Panc1 (cell line): ENCODE measurements at places on chromosomes 7 and 10.
A peak's percentile ranks its signal among the peaks of the same experiment; 100 is the strongest.

GRCh38 chr10:30645340-30645827, 15.8 kb upstream of the LYZL2 start:
- no peak for DNase-seq

- DNase-seq: no peak
Measured at GRCh38 chr10:77496941-77497420, 140.6 kb downstream of the KCNMA1 start.

DNA sequence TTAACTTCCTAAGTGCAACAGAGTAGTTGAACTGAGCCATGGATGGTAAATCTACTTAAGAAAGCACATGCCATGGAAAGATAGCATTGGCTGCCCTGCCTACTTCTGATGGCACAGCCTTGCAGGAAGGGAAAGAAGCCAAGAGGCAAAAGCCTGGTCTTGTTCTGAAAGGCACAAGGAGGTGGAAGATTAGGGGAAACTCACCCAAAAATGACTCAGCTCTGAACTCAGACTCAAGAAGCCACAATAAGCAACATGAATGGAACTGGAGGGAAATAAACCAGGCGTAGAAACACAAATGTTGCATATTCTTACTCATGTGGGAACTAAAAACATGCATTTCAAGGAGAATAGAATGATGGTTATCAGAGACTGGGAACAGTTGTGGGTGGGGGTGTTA, 20.8 kb upstream of the ALOX5 start:
- DNase-seq: no peak

DNA sequence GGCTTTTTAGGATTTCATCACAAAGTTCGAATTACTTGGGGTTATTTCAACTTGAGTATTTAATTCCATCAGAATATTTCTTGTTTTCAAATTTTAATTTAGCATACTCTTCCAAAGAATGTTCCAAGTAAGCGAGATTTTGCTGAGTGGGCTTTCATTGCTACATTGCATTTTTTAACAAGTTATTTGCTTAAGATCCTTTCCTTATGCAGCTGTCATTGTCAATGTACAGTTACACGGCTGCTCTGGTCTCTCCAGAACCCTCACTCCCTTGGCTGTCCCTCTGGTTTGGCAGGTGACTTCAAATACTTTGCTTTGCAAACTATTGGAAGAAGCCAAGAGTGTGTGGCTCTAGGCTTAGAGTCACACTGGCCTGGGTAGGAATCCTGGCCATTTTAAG, 80.0 kb downstream of the CFAP58 start:
- DNase-seq: no peak

GRCh38 chr10:86411852-86412560, 45.4 kb upstream of the GRID1 start:
- no peak for DNase-seq

DNA sequence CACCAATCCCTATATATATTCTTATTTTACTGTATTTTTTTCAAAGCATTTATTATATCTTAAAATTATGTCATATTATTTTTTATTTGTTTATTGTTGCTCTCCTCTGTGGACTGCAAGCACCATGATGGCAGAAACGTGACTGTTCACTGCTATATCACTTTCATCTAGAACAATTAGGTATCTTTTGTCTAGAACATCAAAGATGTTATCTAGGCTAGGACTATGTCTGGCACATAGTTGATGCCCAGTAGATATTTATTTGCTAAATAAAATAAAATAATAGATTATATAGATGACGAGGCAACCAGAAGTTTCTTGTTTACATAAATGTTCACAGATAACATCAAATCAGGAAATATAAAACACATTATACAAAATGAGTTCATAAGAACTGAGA, 12.4 kb upstream of the GPR158 start:
- DNase-seq: no peak

GRCh38 chr10:130190055-130190736, 54.0 kb downstream of the GLRX3 start:
- peak; percentile 43 for DNase-seq

- DNase-seq: no peak
Measured at GRCh38 chr7:27616186-27616491, 46.5 kb downstream of the HIBADH start.

- no peak for DNase-seq
Measured at GRCh38 chr10:121698902-121699301, 100.7 kb upstream of the FGFR2 start.

GRCh38 chr7:8184221-8184620, 77.7 kb downstream of the ICA1 start:
- no peak for DNase-seq

DNA sequence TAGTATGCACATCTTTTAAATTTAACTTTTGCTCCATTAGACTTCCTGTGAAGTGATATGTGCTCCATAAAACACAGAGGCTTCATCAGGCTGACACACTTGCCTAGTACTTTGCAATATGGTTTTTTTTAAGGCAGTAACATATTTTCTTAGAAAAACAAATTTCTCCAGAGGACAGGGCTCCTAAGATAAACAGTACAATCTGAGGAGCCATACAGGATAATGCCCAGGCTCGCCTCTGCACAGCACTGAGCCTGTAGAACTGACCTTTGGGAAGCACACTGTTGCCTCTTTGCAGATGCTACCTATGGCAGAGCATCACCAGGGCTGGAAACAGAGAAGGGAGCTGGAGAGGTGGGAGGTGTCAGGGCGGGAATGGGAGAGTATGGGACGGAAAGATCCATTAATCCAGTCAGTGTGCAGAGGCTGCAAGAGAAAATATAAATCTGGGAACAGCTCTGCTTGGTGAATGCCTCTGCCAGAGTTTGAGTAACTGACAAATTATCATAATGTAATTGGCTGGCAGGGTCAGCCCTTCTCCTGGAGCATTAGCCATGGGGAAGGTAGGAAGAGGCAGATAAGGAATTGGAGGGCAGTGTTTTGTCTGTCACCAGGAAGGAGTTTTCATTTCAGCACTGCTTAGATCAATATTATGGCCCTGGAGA, 132.3 kb downstream of the CREB5 start:
- DNase-seq: no peak

GRCh38 chr7:6175645-6176044, 96.8 kb downstream of the CYTH3 start:
- DNase-seq: no peak

DNA sequence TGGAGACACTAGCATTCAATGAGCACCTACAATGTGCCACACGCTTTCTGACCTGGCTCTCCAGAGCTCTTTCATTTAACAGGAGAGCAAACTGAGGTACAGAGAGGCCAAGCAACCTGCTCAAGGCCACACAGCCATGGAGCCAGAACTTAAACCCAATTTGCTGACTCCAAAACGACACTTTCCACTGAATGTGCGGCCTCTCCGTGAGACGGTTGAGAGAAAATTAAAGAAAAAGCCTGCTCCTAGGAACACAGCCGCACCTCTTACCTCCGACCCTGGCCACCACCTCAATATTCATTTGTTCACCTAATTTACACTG, 42.8 kb downstream of the ZCCHC24 start:
- no peak for DNase-seq

- DNase-seq: no peak
Measured at GRCh38 chr10:129755621-129756020, 208.5 kb downstream of the EBF3 start.

DNA sequence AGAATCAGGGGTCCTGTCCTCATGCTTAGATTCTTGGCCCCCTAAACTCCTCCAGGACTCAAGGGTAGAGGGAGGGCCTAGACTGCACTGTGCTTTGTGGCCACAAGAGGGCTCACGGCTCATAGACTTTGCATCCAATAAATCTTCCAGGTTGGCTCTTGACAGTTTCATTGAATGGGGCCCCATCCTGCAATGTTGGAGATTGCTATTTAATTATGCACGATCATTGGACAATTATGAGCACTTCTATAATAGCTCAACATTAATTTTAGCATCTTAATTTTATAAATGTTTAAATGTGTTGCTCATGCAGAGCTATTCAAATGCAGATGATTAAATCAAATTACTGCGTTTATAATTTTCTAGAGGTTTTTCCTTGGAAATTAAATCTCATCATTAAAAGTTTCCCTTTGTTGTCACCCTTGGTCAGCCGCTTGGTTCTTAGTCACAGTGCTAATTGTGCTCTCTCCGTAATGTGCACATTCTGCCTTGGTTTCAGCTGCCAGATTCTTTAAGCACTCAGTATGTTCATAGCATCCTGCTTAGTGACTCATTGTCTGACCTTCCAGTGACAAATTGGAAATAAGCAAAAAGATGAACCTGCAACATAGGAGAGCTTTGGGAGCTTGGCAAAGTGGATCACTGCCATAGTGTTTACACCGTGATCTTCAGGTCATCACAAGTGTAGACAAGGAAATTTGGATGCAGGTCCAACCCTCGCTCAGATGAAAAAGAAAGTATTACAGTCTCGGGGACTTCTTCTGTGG, 33.4 kb upstream of the PLPP4 start:
- peak; percentile 53 for DNase-seq

DNA sequence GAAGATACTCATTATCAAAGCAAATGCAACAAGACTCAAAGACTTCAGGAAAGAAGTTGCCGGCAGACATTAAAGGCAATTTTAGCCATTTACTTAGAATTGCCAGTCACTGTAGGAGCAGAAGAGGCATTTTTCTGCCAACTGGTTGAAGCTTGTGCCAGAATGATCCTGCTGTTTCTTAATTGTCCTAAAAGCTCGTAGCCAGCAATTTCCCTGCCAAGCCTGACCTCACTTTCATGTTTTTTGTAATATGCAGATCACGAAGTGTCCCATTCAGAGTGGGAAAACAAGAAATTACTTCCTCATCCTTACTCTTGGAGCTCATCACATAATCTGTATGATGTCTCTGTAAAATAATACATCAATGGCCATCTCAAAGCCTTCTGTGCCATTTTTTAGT, 130.9 kb upstream of the ANKRD1 start:
- no peak for DNase-seq

GRCh38 chr10:71099731-71100361, 112.5 kb upstream of the UNC5B start:
- no peak for DNase-seq

GRCh38 chr10:69865450-69865849, 63.7 kb downstream of the COL13A1 start:
- no peak for DNase-seq

DNA sequence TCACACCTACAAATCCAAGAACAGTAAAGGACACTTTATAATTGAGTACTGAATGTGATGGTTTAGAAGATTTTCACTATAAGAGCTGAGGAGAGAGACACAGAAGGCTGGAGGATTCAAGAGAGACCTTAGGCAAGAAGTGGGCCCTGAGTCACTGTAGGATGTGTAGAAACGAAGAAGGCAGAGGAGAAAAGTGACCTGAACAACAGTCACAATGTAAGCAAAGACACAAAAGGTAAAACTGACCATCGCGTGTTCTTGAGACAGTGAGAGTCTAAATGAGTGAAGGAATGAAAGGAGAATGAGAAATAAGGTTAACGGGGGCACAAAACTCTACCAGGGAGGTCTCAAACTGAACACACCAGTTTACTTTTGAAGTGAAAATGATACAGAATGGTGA, 298.2 kb upstream of the LRGUK start:
- DNase-seq: no peak

- DNase-seq: no peak
Measured at GRCh38 chr10:72353028-72353964, 1.4 kb downstream of the DNAJB12 start.

DNA sequence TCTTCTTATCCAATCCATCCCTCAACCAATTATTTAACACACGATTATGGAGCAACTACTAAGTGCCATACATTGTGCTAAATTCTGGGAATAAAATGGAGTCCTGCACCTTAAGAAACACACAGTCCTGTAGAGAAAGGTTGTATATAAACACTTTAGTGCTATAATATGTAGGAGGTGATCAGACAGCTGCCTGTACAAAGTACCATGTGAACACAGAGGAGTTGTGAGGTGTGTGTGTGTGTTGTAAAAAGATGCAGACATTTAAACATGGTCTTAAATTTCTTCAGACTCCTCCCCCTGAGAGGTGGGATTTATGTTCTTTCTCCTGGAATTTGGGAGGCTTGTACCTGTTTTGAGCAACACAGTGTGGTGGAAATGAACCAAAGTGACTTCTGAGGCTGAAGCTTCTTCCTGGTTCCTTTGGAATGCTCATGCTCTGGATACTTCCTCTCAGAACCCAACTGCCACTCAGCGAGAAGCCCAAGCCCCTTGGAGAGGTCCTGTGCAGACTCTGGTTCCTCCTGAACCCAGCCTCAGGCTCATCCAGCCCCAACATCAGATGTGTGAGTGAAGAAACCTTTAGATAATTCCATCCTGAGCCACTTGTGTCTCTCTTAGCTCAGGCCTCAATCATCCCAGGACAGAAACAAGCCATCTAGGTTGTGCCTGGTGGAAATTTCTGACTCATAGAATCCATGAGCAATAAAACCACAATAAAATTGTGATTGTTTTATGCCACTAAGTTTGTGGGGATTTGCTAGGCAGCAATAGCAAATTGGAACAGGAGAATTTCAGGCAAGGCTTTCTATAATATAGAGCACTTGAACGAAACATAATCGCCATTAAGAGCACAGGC, 161.2 kb upstream of the FAM3C start:
- no peak for DNase-seq

DNA sequence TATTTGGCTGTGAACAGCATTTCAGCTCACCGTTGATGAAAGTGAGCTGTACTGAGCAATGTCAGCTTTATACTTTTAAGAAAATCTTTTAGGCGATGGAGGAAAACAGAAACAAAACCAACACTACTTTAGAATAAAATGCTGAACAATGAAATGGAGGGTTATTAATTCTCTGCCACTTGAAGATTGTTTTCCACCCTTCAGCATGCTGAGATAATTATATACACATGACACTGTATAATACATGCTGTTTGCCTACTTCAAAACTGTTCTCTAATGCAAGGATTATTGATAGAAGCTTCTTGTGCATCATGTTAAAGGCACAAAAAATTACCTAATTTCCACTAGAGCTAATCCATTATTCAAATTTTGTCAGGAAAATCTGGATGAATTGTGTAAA, 66.8 kb downstream of the CACNA2D1 start:
- no peak for DNase-seq

DNA sequence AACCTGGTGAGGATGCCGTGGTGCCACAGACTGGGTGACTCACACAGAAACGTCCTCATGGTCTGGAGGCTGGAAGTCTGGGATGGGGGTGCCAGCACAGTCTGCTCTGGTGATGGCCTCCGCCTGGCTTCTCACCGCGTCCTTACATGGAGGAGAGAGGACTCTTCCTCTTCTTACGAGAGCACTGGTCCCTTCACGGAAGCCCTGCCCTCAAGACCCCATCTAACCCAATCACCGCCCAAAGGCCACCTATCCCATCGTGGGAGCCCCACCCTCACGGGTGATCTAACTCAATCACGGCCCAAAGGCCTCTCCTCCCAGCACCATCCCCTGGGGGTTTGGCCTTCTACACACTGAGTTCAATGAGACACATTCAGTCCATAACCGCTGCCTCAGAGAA, 137.7 kb downstream of the PTPRN2 start:
- DNase-seq: no peak

GRCh38 chr10:58625070-58625469, 112.4 kb downstream of the BICC1 start:
- no peak for DNase-seq

GRCh38 chr7:128974241-128974934, 36.7 kb downstream of the IRF5 start:
- DNase-seq: no peak

GRCh38 chr10:127612-128432, 7.4 kb upstream of the ZMYND11 start:
- no peak for DNase-seq

- no peak for DNase-seq
Measured at GRCh38 chr10:30045961-30046360, 13.4 kb downstream of the JCAD start.

- no peak for DNase-seq
Measured at GRCh38 chr10:76937181-76937600, 700.4 kb downstream of the KCNMA1 start.

- DNase-seq: no peak
Measured at GRCh38 chr7:79286181-79286580, 167.3 kb downstream of the MAGI2 start.
